ENCODE measurements at places on chromosomes 3 and 15.

GRCh38 chr3:114439284-114439683, 145.5 kb downstream of the TIGIT start:
- no peak for DNase-seq

DNA sequence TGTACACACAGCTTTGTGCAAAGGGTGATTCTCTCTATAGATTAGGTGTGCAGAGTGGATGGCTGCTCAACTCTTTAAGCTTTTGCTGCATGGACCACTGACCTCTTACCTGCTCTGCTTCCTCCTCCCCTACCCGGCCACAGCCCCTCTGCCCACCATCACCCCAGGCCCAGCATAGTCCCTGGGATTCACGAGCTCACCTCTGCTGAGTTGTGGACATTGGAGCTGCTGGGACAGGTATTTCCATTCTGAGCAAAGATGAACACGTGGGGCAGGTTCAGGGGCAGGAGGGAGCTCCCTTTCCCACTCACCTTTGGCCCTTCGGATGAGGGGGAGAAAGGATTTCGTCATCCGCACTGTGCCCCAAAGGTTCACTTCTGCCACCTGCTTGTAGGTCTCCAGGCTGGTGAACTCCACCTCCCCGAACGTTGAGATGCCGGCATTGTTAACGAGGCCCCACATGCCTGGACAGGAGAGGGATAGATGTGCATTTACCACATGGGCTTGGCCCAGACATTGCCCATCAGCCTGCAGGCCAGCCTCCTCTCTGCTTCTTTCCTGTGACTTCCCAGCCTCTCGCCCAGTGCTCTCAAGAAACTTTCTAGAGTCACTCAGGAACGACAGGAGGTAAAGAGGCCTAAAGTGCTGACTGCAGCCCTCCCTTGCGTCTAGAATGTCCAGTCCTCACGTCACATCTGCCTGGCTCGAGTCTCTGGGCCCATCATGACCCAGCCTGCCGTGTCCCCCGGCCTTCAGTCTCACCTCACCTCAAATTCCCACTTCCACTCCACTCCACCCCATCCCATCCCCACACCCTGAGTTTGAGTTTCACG, 41.6 kb downstream of the BDH1 start:
- DNase-seq: no peak

GRCh38 chr3:154304116-154304786, 20.0 kb downstream of the DHX36 start:
- no peak for DNase-seq

DNA sequence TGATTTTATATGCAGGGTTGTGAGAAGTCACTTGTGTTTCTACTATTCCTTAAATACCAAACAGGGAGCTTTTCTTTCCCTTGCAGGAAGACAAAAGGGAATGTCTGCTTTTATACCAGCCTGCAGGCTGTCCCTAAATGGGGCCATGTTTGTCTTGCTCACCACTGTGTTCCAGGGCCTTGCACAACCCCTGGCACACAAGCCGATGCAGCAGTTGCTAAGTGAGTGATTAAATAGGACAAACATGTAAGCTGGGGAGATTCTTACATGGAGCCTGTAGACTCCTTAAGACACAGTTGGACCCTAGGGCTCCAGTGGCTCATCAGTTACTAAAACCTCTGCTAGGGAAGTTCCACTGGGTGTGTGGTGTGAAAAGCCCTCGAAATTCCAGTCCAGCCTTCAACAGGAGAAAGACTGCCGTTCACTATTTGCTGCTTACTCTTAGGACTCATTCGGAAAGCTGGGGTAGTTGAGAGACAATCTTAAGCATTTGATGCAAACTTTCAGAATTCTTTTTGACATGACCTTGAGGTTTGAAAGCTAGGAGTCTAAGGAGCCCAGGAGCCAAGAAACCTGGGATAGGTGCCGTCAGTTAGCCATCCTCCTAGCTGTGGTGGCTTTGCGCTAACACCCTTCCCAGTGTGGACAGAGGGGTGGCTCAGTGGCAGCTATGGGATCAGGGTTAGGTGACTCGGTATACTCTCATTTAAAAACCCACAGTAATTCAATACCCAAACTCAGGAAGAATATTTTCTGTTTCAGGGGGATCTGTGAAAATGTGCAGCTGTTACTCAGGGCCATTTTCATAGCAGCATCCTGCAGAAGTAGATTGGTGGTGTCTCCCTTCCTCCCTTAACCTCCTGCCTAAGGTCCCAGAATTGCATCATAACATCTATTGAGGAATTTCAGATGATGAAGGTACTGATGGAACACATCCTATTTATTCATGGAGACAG, 39.1 kb downstream of the SYNM start:
- DNase-seq: no peak

- DNase-seq: no peak
These were observed 20.0 kb upstream of the TEX55 start for GRCh38 chr3:119125742-119126504.

DNA sequence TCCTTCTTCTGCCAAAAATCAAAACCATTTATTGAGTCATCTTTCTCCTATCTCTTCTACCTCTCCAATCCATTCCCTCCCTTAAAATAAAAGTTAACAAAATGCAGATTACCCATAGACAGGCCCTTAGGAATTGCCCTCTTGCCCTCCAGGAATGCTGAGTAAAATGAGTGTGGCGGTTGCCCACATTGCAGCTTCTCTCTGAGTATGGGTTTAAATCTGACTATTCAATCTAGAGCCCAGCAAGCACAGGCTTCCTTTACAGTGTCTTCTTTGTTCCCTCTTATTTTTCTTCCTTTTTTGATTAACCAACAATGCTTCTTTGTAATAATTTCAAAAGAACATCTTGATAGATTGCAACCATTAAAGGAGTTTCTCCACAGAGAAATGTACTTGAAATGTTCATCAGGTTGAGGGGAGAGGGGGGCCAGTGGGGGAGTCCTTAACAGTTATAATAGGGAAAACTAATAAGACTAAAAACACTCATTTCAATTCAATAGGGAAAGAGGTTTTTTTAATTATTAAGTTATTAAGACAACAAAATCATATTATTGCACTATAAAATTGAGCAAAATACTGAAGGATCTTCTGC, 135.3 kb upstream of the LMCD1 start:
- no peak for DNase-seq

GRCh38 chr3:30347679-30348216, 258.7 kb upstream of the TGFBR2 start:
- no peak for DNase-seq

DNA sequence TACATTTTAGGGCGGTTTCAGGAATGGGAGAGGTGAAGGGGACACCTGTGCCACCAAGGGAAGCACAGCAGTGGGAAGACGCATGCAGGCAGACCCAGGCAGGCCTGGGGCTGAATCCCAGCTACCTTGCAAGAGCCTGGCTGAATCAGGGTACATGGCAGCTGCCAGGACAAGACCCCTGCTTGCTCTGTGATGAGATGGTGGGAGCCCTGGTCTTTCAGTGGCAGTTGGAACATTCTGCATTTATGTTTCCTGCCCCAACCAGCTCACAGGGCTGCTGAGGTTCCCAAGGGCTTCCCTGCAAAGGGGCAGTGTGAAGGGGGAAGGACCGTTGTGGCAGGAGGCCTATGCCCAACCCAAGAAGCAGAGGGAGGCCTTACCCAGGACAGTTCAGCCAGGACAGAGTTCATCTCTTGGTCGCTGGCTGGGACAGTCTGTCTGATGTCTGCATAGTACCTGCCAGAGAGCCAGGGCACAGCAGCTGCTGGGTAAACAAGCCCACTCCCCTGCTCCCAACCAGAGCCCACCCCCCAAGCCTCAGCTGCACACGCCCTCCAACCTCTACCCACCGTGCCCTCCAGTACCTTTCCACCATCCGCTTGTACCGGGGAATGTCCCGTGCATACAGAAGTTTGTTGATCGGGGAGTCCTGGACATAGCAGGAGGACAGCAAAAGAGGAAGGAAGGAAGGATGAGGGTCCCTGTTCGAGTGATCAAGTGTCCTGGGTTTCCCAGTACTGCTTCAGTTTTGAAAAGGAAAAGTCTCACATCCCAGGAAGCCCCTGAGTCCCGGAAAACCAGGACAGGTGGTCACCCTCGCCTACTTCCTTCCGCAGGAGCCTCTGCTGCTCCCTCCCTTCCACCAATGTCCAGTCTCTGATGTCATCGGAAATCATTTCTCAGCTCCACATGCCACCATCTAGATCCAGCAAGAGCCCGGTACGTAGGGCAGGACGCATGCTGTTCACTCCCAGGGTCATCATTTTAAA, 23.1 kb downstream of the PLXNB1 start:
- peak; percentile 10 for DNase-seq

DNA sequence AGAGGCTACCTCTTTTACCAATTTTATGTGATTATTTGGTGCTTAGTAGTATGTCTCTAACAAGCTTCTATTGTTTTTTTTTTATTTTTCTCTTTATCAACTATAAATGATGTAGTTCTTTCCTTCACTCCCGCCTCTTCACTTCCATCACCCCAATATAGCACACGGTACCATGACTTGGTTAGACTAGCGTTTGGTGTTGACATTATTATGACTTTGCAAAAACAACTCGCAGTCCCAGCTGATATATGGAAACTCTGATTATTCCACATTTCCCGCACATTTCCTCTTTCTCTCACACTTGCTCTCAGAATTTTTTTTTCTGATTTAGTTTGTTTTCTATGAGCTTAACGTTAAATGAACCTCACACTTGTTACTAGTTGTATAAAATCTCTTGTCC, 162.2 kb downstream of the GREM1 start:
- no peak for DNase-seq

- DNase-seq: no peak
These were observed 307.7 kb upstream of the KCNH8 start for GRCh38 chr3:18840535-18841137.

GRCh38 chr3:122247825-122248185, 64.3 kb downstream of the CASR start:
- DNase-seq: no peak

GRCh38 chr3:106805625-106806024, 571.6 kb upstream of the CCDC54 start:
- no peak for DNase-seq

- no peak for DNase-seq
These were observed 117.7 kb downstream of the CCNL1 start for GRCh38 chr3:157042226-157042625.

DNA sequence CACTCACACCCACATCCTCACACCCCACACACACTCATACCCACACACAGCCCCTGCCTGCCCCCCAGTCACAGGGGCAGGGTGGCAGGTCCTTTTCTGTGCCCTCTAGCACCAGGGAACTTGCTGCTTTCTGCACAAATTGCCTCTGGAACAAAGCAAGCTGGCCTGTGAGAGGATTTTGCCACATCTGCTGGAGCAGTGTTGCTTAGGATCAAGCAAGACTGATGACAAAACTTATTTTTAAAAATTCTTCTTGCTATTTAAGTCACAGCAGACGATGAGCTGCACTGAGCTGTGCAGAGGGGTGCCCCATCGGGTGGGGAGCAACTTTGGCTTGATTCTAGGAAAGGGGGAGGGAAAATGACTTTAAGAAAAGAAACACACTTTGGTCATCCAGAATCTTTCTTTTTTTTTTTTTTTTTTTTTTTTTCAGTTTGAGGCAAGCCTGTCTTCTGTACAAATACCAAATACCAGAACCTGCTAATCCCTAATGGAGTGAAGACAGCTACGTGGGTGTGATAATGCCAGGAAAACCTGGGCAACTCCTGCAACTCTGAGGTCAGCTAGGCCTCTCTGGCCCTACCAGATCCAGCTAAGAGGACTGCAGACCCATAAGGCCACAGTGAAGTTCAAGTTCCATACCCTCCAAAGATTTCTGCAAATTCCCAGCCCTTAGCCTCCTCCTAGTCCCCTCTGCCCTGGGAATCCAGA, 195.3 kb downstream of the ABHD5 start:
- no peak for DNase-seq

DNA sequence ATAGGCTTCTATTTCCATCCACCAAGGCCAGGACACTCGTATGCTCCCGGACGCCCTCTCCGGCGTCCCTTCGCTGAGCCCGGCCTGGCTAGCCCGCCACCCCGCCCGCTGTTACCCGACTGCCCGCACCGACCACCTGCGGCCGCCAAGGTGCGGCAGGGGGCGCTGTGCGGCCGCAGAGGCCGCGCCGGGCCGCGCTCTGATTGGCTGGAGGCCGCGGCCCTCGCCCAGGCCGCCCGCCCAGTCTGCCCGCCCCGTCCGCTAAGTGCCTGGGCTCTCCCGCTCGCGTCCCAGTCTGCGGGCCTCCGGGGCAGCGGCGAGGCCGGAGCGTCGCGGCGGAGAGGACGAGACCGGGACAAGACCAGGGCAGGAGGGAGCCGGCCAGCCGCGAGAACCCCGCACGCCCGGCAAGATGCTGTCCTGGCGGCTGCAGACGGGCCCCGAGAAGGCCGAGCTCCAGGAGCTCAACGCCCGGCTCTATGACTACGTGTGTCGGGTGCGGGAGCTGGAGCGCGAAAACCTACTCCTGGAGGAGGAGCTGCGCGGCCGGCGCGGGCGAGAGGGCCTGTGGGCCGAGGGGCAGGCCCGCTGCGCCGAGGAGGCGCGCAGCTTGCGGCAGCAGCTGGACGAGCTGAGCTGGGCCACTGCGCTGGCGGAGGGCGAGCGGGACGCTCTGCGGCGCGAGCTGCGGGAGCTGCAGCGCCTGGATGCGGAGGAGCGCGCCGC, at the start of gene SYNM:
Gene SYNM (plus strand): TSS at position 293 of the 726 bp plus-strand sequence. CDS start 120 bp downstream, at position 413.
- DNase-seq: no peak

GRCh38 chr15:39710681-39711080, 72.0 kb downstream of the FSIP1 start:
- DNase-seq: no peak

- DNase-seq: no peak
These were observed 247.4 kb downstream of the XXYLT1 start for GRCh38 chr3:195023576-195023975.

- no peak for DNase-seq
These were observed 28.5 kb upstream of the GCNT3 start for GRCh38 chr15:59583088-59583487.

GRCh38 chr3:129453732-129454131, 13.7 kb downstream of the IFT122 start:
- DNase-seq: no peak

DNA sequence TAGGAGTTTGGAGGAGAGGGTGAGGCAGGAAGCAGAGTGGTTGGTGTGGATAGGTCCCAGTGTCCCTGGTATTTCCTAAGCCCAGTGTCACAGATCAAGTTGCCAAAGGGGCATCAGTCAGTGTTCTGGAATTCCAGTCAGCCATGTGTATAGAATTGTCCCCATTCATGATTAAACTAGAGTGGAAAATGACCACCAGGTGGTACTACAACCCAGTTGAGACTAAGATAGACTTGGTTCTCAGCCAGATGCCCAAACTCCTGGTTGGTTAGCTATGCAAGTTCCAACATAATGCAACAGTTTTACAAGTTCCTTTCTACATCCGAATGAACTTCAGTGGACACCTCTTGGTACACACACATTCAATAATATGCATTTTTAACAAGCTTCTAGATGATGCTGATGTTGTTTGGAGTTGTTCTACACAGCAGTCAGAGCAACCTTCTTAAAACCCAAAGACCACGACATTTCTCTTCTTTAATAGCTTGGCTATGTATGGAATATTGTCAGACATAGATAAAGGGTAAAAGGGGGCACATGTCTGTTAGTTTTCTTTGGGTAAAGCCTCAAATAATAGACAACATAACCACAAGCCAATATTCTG, 8.4 kb upstream of the ATR start:
- DNase-seq: no peak

All from omental fat pad (tissue), 4 donors.